Caki2 (cell line): ENCODE measurements at places on chromosomes 12 and 14. TPM values are rescaled to one million over a fixed set of nuclear protein-coding genes. Genes with fewer than 3 reads are reported as not detected.

DTD2 gene
- total RNA-seq = 21.2 and 40.4 TPM in 2 replicates

SLC6A13 gene
- total RNA-seq = not detected in 2 replicates

RPGRIP1 gene
- not detected in 2 replicates for total RNA-seq

CMTM5 gene
- total RNA-seq = not detected in 2 replicates

TEX52 gene
- not detected in 2 replicates for total RNA-seq

PMCH gene
- not detected in 2 replicates for total RNA-seq

PABPN1 gene
- total RNA-seq = 41.9 and 73.8 TPM in 2 replicates

KRT71 gene
- total RNA-seq = not detected in 2 replicates

BIN2 gene
- not detected in 2 replicates for total RNA-seq

GRCh38 chr14:103026988-103027387, 30.4 kb downstream of the CDC42BPB start:
- no peak for DNase-seq

GRCh38 chr12:85616201-85616600, 220.0 kb downstream of the RASSF9 start:
- no peak for DNase-seq

DNA sequence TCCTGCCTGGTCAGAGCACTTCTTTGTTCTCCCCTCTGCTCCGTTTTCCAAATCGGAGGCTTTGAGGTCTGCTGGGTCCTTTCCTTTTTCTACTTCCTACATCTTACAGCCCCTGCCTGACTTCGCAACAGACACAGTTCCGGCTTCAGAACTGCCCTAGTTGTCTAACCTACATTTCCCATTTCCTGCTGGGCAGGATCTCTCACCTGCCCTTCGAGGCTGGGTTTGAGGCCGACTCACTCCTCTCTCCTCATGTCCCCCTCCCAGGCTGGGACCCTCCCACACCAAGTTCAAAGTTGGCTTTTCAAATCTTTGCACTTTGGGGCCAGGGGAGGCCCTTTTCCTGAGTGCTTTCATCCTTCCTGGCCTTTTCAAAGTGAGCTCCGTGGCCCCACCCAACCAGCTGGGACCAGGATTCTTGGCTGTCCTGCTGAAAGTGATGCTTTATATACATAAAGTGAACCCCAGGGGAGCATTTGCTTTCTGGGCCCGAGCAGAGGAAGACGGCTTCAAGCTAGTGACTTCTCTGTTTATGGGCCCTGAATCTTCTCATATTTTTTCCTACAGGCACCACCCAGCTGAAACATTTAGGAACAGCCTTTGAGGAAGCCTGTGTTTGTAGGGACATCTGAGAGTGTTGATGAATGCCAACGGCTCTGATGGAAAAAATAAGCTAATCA, 281.0 kb upstream of the CRY1 start:
- no peak for DNase-seq

- no peak for DNase-seq
Measured at GRCh38 chr12:130196827-130197226, 34.6 kb downstream of the FZD10 start.

DNA sequence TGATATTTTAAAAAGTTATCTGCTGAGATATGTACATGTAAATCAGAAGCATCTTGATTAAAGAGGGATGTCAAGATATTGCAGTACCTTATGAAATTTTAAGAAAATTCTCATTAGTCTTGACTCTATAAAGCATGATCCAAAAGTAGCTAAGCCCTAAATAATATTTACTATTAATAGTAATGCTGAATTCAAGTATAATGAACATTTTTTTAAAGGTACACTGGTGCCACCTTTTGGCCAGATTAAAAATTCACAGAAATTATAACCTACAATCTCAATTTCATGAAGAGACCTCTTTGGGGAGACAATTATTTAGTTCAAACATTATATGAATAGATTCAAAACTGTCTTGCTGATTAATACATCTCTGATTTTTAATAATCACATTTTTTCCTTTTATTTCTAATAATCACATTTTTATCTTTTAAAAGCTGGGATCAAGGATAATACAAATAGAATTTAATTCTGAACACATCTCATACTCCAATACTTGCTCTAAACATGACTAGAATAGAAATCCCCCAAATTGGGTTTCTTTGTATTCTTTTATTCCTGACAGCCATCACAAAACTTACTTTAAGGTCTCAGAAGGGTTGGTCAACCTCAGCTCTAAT, 13.4 kb downstream of the AKAP5 start:
- no peak for DNase-seq

- no peak for DNase-seq
Measured at GRCh38 chr12:66548338-66549049, 130.4 kb downstream of the GRIP1 start.

- no peak for DNase-seq
Measured at GRCh38 chr12:91948504-91948903, 197.1 kb downstream of the BTG1 start.

DNA sequence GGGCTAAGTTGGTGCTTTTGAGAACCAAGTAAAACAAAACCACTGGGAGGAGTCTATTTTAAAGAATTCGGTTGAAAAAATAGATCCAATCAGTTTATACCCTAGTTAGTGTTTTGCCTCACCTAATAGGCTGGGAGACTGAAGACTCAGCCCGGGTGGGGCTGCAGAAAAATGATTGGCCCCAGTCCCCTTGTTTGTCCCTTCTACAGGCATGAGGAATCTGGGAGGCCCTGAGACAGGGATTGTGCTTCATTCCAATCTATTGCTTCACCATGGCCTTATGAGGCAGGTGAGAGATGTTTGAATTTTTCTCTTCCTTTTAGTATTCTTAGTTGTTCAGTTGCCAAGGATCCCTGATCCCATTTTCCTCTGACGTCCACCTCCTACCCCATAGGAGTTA, 1.8 kb upstream of the RAB5B start:
- peak; percentile 72 for DNase-seq

DNA sequence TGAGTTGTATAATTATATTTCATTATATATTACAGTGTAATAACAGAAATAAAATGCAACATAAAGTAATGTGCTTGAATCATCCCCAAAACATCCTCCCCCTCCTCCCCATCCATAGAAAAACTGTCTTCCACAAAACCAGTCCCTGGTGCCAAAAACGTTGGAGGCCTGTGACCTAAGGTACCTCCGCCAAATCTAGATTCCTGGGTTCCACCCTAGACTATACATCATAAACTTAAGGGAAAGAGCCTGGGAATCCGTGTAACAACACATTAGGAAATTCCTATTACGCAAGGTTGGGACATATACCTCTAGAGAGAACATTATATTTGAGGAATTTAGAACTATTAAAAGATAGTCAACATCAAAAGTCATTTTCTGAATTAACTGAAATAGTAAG, 38.0 kb downstream of the SPPL3 start:
- DNase-seq = no peak

GRCh38 chr12:56810918-56811317, 47.8 kb downstream of the HSD17B6 start:
- no peak for DNase-seq

- DNase-seq = peak; percentile 13
Measured at GRCh38 chr12:4421590-4422031, 24.0 kb downstream of the FGF6 start.

DNA sequence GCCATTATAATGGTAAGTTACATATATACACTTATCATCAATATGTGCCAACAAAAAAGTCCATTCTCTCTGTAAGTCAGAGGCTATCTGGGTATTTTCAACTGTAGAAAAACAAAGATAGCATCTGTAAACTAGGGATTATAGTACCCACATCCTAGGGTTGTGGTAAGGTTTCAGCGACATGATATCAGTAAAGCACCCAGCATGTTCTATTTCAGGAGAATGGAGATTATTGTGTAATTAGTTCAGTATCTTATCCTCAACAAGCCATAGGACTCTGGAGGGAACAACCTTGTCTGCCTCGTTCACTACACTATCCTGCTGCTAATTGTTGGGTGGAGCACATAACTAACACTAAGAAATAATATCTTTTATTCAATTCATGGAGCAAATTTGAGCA, 19.7 kb upstream of the CKAP4 start:
- no peak for DNase-seq

- no peak for DNase-seq
Measured at GRCh38 chr14:73381380-73382013, 76.8 kb downstream of the NUMB start.

- no peak for DNase-seq
Measured at GRCh38 chr12:7645395-7646177, 20.1 kb downstream of the APOBEC1 start.

DNA sequence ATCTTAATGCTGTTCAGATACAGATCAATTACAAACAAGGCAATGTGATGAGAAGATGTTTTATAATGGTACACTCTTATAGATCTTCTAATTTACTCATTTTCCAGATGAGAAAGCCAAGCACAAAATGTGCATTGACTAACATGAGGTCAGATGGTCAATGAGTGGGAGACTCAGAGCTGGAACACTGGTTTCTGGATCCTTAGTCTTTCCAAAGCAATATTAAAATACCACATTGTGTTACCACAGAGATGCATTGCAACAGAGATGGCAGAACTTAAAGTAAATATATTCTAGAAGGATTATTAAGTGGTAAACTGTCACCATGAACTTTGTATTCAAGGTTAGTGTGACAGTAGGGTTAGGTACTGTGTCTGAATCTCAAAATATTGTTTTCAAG, 113.6 kb downstream of the SLC15A5 start:
- no peak for DNase-seq

- DNase-seq = no peak
Measured at GRCh38 chr14:68612049-68612448, 180.8 kb downstream of the ZFP36L1 start.

- no peak for DNase-seq
Measured at GRCh38 chr14:68553311-68553710, 239.6 kb downstream of the ZFP36L1 start.

DNA sequence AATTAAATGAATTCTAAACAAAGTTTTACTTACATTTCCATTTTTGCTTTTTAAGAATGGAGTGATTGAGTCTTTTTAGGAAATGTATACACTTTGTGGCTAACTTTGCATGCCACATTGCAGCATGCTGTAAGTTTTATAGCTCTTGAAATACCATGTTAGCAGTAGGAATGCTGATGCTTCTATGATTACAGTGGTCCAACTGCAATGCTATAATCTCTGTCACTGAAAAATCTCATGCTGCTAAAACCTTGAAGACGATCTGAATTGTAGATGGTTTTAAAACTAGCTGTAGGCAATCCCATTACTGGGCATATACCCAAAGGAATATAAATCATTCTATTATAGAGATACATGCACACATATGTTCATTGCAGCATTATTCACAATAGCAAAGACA, 127.6 kb downstream of the WIF1 start:
- no peak for DNase-seq

- peak; percentile 30 for DNase-seq
Measured at GRCh38 chr12:108750526-108750925, 19.2 kb upstream of the CORO1C start.

DNA sequence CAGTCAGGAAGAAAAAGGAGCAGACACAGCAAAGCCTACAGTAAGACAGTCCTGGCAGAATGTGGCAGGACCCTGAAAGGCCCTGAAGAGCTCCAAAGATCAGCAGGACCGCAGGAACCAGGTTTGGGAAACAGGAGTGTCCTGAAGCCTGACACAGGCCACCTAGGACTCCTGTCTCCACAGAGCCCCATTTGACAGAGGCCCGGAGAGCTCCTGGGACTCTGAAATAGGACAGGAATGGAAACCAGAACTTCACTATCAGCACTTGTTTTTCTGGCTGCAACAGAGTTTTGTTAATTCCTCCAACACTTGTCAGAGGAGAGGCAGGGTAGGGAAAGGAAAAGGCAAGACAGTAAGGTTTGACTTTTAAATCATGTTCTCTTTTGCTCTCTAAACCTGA, 12.9 kb downstream of the STXBP6 start:
- no peak for DNase-seq

GRCh38 chr14:71050227-71050823, 143.1 kb downstream of the PCNX1 start:
- DNase-seq = no peak

- DNase-seq = peak; percentile 70
Measured at GRCh38 chr14:68788996-68789820, 3.7 kb downstream of the ZFP36L1 start.

DNA sequence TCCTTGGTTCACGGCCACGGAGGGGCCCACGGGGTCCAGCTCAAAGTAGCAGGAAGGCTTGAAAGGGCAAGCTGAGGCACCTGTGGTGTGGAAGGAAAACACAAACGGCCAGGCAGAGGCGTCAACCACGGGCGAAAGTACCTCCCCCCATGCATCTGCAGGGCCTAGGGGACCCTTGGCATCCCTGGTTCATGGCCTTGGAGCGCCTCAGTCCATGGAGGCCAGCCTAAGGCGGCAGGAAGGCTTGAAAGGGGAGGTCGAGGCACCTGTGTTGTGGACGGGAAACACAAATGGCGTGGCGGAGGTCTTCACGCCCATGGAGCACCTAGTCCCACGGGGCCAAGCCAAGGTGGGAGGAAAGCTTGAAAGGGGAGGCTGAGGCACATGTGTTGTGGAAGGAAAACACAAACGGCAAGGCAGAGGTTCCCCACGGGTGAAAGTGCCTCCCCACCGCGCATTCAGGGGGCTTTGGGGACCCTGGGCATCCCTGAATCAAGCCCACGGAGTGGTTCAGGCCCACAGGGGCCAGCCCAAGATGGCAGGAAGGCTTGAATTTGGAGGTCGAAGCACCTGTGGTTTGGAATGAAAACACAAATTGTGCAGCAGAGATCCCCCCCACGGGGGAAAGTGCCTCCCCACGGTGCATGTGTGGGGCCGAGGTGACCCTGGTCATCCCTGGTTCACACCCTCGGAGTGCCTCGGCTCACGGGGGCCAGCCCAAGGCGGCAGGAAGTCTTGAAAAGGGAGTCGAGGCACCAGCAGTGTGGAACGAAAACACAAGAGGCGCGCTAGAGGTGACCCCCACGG, 380.8 kb downstream of the ALG10 start:
- DNase-seq = no peak

DNA sequence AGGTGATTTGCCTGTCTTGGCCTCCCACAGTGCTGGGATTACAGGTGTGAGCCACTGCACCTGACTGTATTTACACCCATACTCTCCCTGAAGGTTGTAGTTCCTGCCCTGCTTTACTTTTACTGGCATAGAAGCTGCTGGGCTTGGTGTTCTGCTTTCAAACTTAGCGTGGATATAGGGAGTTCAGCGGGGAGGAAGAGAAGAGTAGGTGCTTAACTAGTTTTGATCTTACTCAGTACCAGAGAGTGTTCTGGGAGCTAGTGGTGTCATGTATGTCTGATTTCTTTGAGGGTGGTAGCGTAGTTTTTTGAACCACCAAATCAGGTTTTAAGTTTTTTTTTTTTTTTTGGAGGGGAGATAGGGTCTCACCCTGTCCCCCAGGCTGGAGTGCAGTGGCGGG, 13.8 kb downstream of the RCOR1 start:
- DNase-seq = no peak
